ENCODE measurements at places on chromosomes 2 and 18. TPM values are rescaled to one million over a fixed set of nuclear protein-coding genes. Genes with fewer than 3 reads are reported as not detected.
A peak's percentile ranks its signal among the peaks of the same experiment; 100 is the strongest.

Gene SH2D6
- 2.3 TPM for polyA plus RNA-seq

Gene MOGAT1
- not detected for polyA plus RNA-seq

Gene TBC1D8
- polyA plus RNA-seq, result 17.9 TPM

Gene SLC11A1
- 1.2 TPM for polyA plus RNA-seq

Gene KIAA2012
- polyA plus RNA-seq, result not detected

Gene TCF23
- polyA plus RNA-seq, result not detected

Gene DCDC2C
- not detected for polyA plus RNA-seq

Gene RAB17
- polyA plus RNA-seq, result 99.1 TPM

Gene LAMA1
- polyA plus RNA-seq, result 29.0 TPM

- peak; percentile 69 for DNase-seq
These were observed at the start of gene ANTXR1 for GRCh38 chr2:69013142-69013839. Gene ANTXR1, plus strand, starts transcription at chr2:69013179. Its CDS starts 321 bp downstream, at chr2:69013500.

- DNase-seq, result no peak
These were observed 35.6 kb downstream of the PPP3R1 start for GRCh38 chr2:68216454-68217310.

DNA sequence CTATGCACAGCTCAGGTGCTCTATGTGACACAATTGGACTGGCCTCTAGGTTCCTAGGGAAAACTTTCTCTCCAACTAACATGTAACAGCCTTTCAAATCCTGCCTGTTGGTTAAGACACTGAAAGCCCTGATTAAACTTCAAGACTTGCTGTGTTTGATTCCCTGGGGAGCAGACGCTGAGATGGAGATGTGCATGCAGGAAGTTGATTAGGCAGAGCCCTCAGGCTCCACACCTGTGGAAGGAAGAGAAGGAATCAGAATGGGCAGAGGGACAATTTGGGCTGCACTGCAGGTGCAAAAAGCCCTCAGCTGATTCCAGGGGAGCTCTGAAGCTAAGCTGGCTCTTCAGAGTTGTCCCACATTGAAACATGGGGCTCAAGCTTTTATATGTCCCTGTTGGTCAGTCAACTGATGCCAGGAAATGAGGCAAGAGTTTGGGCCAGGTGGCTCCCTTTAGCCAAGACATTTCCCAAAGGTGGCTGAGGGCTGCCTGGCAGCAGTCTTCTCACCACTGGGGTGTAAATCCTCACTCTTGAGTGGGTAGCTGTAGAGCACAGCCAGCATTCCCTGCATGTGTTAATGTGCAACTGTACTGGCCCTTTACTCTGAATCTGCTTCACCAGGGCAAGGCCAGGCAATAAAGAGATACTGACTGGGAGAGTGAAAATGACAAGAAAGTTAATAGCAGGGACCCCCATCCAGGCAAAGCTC lies 199.5 kb upstream of the DDX18 start:
- no peak for DNase-seq

DNA sequence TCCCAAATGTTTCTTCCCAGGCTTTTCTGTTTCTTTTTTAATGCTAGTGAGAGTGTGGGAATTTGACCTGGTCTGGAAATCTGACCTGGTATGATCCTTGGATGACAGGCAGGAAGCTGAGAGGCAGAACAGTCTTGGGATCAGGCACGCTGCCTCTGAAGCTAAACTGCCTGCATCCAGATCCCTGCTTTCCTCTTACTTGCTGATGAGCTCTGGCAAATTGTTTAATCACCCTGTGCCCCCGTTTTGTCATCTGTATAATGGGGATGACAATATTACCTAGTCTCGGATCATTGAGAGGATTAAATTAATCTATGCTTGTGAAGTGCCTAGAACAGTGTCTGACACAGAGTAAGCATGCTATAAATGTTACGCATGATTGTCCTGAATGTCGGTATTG lies 3.3 kb downstream of the KLHL23 start:
- DNase-seq, result no peak

- DNase-seq, result no peak
These were observed 16.2 kb downstream of the GALM start for GRCh38 chr2:38682008-38682575.

DNA sequence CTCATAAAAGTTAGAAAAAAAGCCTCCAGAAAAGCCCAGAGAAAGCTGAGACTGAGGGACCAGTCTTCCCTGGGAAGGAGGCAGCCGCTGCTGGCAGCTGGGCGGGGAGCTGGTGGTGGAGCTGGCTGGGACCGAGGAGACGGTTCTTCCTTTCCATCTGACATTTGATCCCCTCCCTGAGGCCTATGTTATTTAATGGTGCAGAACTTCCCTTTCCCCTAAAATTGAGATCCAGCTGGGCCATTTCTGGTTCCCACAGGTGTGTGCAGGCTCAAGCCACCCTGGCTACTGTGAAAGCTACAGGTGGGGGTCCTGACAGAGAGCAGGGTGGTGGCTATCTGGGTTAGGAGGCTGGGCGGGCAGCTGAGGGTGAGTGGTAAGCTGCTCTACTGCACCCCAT lies 81.5 kb upstream of the FZD7 start:
- peak; percentile 41 for DNase-seq

DNA sequence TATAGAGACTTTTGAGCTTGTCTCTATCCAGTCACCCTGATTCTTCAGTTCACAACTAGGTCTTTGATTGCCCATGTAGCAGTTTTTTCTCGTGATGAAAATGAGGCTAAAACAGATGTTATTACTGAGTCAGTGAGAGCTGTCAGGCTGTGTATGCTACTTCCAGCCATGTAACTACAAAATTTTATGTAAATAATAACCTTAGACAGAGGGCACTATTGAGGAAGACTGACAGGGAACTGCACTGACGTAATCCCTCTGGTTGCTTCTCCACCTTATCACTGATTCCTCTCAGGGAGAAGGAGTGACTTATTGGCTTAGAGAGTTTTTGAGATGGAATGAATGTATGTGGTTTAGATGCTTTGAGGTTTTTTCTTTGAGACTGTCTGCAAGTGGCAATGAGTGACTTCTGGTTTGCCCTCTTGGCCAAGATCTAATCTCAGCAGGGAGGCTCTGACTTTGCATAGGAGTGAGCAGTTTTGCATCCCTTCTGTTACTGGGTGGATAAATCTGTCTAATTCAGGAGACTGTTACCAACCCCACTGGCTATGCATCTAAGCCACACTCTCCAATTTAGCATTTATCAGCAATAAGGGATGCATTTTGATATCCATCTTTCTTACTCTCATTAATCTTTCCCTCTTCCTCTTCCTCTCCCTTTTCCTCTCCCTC lies 555.2 kb upstream of the FANCL start:
- DNase-seq, result no peak

GRCh38 chr2:165149439-165149838 lies 54.4 kb downstream of the SCN3A start:
- no peak for DNase-seq

- DNase-seq, result peak; percentile 66
These were observed 91.0 kb downstream of the CTIF start for GRCh38 chr18:48629730-48630324.

DNA sequence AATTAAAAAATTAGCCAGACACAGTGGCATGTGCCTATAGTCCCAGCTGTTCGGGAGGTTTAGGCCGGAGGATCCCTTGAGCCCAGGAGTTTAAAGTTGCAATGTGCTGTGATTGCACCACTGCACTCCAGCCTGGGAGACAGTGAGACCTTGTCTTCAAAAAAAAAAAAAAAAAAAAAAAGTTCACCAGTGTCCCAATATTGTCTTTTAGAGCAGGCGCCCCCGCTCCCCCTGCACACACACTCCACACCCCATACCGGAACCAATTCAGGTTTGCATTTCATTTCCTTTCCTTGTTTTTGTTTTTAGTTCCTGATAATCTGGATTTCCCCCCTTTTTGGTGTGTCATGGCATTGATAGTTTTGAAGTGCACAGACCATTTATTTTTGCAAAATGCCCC lies 10.4 kb downstream of the TMEM87B start:
- DNase-seq, result no peak

DNA sequence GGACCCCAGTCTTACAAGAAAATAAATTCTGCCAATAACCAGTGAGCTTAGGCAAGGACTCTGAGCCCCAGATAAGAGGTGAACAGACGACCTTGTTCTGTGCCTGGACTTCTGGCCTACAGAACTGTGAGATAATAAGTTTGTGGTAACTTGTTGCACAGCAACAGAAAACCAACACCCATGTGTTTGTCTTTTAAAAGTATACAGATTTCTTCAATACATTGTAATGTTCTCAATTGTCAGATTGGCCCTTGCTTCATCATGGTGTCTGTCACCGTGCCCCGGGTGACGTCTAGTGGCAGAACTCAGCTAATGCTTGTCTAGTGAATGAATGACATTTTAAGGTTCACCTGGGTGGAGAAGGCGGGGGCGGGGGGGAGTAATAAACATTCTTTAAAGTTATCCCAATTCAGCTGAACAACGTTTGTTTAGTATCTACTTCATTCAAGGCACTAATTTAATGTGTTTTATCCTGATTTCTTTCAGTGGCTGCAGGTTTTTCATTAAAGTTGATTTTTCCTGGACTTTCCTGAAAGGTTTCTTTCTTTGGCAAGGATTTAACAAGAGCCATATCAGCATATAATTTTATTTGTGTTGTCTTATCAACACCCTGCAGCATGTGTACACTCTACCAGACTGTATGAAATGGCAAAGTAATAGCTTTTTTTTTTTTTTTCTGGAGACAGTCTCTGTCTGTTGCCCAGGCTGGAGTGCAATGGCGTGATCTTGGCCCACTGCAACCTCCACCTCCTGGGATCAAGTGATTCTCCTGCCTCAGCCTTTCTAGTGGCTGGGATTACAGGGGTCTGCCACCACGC lies 123.8 kb upstream of the DLX2 start:
- DNase-seq, result peak; percentile 69

DNA sequence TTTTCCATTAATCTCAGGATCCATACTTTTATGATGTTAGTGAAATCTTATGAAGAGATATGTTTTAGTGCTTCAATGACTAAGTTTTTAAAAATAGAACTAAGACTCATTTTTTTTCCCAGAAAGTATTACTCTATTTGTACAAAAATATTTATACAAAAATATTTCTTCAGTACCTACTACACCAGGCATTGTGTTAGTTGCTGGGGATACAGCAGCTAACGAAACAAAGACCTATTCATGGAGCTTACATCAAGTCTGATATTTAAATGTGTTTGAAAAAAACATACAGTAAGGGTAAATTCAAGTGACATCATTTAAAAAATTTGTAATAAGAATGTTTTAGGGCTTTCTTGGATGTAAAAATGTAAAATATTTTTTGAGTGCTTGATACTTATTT lies 11.6 kb downstream of the VAPA start:
- DNase-seq, result no peak

DNA sequence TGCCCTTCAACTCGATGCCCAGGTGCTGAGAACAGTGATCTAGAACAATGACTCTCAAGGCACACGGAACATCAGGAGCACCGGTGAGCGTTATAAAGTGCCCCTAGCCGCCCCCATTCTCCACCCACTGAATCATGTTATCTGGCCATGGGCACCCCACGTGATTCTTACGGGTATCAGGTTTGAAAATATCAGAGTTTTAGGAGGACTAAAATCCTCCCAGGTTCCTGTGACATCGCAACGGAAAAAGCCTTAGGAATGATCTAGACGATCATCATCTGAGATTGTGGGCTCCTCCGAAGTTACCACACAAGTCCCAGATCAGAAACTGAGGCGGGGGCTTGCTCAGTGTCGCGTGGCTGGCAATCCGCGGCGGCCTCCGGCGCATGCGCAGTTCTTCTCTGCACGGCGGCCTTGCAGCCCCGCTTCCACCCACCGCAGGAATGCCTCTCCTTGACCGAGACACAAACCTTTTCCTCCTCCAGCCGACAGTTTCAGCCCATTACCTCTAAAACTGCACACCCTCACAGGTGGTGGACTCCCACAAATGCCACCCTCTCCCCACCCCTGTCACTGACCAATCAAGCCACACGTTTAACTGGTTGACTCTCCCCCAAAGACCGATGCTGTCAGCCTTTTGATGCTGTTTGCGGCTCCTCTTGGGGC lies 5.8 kb upstream of the MRPL33 start:
- no peak for DNase-seq

DNA sequence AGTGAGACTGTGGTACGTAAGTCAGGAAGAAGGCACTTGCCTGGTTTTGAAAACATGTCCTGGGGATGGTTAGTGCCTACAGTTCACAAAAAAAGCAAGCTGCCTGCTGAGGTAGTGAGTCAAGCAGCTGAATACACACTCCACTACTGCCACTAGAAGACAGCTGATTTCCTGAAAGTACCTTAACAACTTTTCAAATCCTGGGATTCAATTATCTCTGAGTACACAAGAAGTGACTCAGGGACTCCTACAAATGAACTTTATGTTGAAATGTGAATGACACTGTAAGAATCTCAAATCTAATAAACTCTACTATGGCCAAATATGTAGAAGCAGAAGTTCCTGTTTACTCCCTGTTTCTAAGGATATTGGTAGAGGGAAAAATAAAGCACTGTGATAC lies 58.0 kb upstream of the ARL5A start:
- peak; percentile 42 for DNase-seq

DNA sequence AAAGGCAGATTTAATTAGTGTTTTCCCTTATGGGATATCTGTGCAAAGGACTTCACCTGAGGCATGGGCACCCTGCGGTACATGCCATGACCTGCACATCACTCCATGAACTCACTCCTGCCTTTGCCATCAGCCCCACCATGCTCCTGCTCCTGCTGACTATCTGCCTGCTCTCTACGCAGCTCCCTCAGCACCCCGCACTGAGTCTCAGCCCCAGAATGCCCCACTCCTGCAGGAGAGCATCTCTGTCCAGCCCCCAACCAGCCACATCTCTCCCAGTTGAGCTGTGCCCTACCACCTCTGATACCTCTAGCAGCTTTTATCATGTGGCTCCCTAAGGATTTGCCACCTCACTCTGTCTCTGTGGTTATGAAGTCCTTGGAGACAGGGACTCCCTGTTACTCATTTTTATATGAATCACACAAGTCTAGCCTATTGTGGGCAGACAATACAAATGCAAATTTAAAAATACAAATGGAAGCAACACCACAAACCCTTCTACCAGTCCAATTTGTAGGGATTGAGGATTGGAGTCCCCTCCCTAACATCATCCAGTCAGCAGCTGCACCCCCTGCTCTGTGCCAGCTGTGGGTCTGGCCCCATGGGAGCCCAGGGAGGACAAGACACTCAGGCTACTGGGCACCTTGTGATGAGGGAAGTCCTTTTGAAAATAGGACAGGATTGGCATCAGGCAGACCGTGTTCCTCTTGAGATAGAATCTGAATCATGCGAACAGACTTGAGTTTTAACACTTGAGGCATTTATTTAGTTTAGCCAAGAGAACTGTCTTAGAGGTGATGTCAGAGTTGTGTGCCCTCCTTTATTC lies 689.6 kb upstream of the HS6ST1 start:
- no peak for DNase-seq

DNA sequence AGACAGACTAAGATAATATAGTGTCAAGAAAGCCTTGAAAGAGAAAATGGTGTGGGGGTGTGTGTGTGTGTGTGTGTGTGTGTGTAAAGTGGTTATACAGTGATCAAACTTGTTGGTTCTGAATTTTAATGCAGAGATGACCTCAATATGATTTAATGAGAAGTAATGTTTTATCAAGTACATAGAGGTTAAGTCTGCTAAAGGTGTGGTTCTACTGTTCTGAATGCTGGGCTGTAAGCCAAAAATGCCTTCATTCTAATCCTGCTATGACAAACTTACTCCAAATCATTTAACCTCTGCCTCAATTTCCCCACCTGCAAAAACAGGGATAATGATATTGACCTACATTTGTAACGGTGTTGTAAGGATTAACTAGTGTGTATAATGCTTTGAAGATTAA lies 87.9 kb downstream of the WDPCP start:
- DNase-seq, result no peak

- no peak for DNase-seq
These were observed 7.2 kb upstream of the SEMA4C start for GRCh38 chr2:96877042-96877451.
